ENCODE measurements at places on chromosomes 7 and 10.

- no peak for DNase-seq
These were observed 4.2 kb downstream of the ADAMTS14 start for GRCh38 chr10:70676511-70676910.

GRCh38 chr7:54722502-54722901, 36.5 kb downstream of the SEC61G start:
- no peak for DNase-seq

DNA sequence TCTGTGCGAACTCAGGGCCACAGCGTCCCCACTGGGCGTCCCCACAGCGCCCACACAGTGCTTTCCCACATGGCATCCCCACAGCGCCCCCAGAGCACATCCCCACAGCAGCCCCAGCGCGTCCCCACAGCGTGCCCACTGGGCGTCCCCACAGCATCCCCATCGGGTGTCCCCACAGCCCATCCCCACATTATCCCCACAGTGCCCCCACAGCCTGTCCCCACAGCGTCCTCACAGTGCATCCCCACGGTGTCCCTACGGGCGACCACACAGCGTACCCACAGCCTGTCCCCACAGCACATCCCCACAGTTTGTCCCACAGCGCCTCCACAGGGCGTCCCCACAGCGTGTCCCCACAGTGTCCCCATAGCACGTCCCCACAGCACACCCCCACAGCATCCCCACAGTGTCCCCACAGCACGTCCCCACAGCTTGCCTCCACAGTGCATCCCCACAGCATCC, 131.6 kb downstream of the ACTR3B start:
- DNase-seq, result no peak

GRCh38 chr7:155709453-155709852, 65.0 kb downstream of the RBM33 start:
- no peak for DNase-seq

DNA sequence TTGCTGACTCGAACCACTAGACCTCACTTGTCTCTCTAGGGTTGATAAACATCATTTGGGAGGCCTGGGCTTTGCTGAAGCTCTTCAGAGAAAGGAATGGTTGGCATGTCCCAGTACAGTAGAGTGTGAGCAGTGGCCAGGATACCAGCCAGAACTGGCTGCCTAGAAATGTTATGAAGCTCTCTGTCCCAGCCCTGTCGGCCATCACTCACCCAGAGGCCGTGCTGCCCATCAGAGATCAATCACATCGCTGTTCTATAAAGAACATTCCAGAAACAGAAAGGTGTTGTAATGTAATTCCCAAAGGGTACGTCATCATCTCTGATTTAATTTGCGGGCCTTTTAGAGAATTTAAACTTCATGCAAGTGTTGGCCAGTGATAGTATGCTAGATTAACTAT, 111.5 kb downstream of the PRPF18 start:
- DNase-seq, result no peak

GRCh38 chr10:5927306-5927705, 37.3 kb downstream of the FBH1 start:
- DNase-seq, result no peak

DNA sequence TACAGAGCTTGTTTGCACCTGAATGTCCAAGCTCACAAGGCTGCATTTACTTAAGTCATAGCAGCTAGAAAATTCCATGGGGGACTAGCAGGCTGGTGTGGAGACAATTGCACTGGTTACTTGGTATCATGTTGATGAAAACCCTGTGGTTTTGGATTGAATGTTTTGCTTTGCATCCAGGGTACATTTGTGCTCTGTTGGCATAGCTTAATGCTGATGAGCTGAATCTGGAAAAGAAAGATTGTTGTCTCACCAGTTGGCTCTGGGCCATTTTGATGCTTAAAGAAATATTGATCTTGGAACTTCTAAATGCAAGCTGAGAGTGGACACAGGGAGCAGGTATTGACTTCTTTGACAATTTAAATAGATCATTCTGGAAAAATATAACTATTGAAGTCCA, 122.5 kb upstream of the MBL2 start:
- no peak for DNase-seq

GRCh38 chr10:72243822-72244437, 27.9 kb upstream of the ASCC1 start:
- no peak for DNase-seq

GRCh38 chr10:46296641-46297141, 9.9 kb downstream of the ANTXRL start:
- DNase-seq, result no peak

GRCh38 chr7:51318886-51319579, 2.4 kb upstream of the COBL start:
- no peak for DNase-seq

DNA sequence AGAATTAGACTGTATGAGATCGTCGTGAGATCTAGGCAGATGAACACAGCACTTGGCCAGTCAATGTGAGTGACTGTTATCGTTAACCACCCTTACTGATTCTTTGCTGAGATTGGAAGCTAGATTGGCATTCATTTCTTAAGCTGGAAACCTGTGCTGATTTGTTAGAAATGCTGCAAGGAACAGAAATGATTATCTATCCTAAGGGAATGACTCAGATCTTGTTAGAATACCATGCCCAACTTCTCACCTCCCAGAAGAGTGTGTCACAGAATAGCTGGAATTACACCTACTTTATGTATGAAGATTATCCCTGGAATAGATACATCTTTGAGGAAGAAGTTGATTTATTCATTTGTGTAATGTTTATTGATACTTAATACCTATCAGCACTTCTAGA, 275.2 kb downstream of the AUTS2 start:
- DNase-seq, result no peak

DNA sequence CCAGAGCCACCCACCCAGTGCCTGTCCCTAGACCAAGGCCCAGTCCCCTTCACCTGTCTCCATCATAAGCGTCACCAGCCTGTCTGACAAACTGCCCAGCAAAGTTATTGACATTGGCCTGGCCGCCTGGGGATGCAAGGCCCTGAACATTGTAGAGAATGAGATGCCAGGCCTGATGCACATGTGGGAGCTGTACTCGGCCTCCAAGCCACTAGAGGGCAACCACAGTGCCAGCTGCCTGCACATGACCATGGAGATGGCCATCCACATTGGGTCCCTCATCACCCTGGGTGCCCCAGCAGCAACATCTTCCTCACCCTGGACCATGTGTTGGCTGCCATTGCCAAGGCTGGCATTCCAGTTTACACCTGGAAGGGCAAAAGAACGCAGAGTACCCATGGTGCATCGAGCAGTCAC, 63.7 kb upstream of the ANTXRL start:
- DNase-seq, result peak; percentile 37

DNA sequence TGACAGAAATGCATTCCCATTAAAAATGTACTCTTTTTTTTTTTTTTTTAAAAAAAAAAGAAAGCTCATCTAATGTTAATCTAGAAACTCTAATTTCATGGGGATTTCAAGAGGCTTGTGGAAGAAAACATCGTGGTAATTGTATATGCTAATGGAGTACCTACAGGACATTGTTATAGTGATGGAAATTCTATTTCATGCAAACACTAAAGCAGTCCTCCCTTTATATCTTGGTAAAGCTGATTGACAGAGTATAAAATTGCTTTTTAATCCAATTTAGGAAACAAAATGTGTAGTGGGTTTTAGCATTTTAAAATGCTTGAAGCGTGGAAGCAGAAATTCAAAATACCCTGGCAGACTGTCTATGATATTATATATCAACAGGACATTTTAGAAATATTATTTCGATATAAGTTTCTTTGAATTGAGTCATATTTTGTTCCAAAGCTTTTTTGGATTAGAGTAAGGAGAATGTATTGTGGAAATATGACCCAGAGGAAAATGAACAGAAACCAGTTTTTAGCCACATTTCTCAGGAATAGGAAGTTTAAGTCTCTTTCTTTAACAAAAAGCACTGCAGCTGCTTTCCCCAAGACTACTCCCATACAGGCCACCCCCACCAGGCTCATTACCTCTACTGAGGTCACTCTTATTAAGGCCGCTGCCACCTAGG, 121.9 kb downstream of the WNT2 start:
- no peak for DNase-seq

GRCh38 chr7:768881-769504, 41.9 kb upstream of the PRKAR1B start:
- DNase-seq, result no peak

GRCh38 chr10:133442191-133442966, 11.4 kb upstream of the SCART1 start:
- no peak for DNase-seq

DNA sequence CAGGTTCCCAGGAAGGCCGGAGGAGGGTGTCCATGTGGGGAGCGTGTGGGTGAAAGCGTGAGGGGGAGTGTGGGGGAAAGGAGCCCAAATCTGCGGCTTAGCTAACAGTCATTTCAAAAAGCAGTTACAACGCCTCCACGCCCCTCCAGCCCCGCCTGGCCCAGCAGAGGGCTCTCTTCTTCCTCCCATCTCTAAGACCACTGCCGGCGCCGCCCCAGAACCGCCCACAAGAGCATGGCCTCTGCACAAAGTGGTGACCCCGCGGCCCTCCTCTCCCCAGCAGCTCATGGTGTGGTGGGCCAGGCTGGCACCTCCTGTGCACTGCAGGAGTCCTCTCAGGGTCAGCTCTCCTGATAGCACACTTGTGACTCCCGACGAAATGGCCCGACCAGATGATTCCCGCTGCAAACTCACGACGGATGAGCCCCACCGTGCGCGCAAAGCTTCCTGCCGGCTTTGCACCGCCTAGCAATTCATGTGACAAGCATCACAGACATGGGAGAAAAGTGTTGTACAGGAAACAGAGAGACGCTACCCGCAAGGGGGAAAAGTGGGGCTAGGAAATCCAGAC, 12.4 kb upstream of the HUS1 start:
- DNase-seq, result peak; percentile 87

- no peak for DNase-seq
These were observed 165.7 kb downstream of the OTUD1 start for GRCh38 chr10:23604613-23605012.

GRCh38 chr7:123749537-123749857, 694 bp upstream of the WASL start:
- DNase-seq, result peak; percentile 83

DNA sequence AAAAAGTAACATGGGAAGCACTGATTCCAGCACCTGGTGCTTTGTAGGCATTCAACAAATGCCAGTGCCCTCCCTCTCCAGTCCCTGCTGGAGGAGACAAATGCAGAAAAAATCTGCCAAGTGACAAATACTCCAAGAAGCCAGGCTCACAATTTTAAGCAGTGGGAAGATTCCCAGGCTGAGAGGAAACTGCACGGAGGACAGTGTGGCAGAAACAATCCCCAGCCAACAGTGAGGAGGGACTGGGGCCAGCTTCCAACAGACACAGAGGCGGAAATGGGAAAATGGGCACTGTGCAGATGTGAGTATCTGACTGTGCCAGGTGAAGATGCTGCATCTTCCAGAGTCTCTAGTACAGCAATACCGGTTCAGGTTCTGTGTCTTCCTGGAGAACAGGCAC, 106.3 kb downstream of the SLIT1 start:
- no peak for DNase-seq

DNA sequence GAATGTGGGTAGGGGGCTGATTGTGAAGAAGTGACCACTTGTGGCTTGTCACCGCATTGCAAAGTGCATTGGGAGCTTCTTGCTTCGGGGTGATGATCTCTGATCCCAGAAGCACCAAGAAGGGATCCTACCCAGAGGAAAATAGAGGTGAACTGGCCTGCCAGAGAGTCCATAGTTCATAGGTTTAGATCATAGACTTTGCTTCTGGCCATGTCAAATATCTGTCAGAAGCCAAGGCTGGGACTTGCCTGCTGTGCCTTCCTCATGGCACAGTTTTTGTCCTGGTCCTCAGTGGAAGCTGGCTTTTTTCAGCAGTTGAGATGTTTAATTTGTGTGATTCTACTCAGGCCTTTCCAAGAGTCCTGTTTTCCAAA, 1.1 kb downstream of the ZSWIM8 start:
- DNase-seq, result no peak

DNA sequence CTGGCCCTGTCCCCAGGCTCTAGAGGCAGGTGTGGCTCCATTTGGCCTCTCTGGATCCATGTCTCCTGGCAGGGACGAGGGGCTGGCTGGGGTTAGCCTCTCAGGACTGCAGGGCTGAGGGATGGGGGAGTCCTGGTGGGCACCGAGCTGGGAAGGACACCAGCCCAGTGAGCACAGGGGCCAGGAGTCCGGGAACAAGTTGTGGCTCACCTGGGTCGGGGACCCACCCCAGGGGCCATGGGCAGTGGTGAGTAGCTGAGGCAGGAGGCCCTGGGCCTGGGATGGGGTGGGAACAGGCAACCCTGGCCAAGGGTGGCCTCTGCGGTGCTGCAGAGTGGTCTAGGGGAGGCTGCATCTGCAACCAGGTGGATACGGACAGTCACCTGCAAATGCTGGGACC, 24.1 kb downstream of the ANTXRL start:
- DNase-seq, result no peak

DNA sequence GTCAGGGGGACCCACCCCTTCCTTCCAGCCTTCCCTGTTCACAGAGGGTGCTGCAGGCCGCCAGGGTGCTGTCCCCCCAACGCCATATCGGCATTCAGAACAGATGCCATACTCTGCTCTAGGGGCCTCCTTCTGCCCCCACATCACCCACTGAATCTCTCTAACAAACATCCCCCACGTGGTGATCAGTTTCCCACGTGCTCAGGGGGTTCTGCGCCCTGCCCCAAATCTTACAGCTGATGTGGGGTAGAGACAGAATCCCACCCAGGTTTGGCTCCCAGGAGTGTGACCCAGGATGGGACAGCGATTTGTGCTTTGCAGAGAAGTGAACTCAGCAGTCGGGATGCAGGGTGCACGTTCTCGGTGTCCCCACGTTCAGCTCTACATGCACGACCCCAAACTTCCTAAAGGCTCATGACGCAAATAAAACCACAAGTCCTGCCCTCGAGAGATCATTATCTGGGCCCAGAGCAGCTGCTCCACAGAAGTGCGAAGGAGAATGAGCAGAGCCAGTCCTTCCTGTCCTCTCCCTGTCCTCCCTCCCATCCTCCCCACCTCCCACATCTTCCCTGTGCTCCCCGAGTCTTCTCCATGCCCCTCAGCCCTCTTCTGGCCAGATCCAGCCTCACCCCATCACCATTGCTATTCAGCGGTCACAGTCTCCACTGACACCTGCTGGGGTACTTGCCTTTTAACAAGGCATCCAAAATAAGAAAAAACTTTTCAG, 423.4 kb downstream of the DNAJB6 start:
- DNase-seq, result no peak

GRCh38 chr7:36638140-36638539, 86.2 kb downstream of the AOAH start:
- no peak for DNase-seq
